ENCODE measurements at places on chromosomes 1 and 21. TPM values are rescaled to one million over a fixed set of nuclear protein-coding genes. Genes with fewer than 3 reads are reported as not detected.

Gene UFC1
- total RNA-seq, result 74.2 TPM

Gene MAP1LC3C
- 1.2 TPM for total RNA-seq

Gene RHBDL2
- 31.6 TPM for total RNA-seq

Gene DNASE2B
- total RNA-seq, result not detected

Gene ATP5PF
- total RNA-seq, result 108 TPM

Gene LRRC71
- total RNA-seq, result not detected

Gene PM20D1
- not detected for total RNA-seq

Gene MSH4
- 0.50 TPM for total RNA-seq

Gene CFAP107
- total RNA-seq, result not detected

Gene KLF17
- total RNA-seq, result not detected

Gene SPSB1
- 33.8 TPM for total RNA-seq

Gene OPRD1
- total RNA-seq, result not detected

DNA sequence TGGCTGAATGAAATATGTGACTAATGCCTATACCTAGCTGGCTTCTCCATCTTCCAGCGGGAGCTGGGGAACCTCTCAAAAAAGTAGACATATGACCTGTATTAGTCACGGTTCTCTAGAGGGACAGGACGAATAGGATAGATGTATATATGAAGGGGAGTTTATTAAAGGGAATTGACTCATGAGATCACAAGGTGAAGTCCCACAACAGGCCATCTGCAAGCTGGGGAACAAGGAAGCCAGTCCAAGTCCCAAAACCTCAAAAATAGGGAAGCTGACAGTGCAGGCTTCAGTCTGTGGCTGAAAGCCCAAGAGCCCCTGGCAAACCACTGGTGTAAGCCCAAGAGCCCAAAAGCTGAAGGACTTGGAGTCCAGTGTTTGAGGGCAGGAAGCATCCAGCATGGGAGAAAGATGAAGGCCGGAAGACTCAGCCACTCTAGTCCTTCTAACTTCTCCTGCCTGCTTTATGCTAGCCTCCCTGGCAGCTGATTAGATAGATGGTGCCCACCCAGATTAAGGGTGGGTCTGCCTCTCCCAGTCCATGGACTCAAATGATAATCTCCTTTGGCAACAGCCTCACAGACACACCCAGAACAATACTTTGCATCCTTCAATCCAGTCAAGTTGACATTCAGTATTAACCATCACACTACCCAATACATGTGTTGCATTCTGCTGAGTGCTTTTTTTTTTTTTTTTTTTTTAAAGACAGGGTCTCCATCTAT is 19.6 kb downstream of the OLIG1 start:
- DNase-seq, result no peak

DNA sequence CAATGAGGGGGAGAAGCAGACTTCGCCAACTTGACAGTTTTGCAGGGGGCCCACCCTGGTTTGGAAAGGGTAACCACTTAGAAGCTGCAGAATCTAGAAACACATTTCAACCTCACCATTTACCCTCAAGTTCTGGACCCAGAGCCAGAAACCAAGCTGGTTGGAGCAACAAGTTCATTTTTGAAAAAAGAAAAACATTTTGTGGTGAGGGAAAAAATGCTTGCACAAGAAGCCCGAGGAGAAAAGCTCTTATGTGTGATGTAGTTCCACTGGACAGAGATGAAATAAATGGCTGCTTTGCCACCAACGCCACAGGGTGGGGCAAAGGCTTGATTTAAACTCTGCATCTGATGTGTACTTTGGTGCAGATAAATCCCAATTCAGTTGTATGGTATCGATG is 10.6 kb upstream of the NGF start:
- no peak for DNase-seq

DNA sequence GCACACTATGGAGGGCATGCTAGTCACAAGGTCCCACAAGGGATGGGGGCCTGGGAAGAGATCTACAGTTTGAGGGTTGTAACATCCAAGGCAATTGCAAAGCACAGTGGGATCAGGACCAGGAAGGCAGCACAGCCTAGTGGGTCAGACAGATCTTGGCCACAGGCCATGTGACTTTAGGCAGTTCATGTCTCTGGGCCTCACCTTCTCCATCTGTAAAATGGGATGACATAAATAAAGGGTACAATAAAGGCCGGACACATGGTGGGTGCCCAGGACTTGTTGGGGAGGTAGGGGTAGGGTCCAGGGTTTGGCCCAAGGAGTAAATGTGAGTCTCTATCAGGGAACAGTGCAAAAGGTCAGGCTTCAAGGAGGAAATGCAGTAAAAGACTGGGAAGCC is 18.1 kb upstream of the IGSF21 start:
- DNase-seq, result no peak

DNA sequence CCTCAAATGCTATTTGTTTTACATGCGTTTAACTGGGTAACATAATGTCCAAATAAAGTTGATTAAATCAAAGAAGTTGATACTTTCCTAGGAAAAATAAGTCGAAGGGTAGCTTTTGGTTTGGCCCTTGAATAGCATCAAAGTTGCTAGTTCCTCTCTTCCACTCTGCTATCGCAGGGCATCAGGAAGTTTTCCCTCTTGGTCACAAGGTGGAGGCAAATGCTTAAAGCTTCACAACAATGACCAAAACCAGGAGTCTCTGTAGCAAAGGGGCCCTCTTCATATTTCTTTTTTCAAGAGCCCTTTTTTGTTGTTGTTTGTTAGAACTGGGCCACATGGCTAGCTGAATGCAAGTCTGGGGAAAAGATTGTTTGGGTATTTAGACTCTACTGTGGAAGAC is 668.4 kb downstream of the KCNT2 start:
- DNase-seq, result no peak

DNA sequence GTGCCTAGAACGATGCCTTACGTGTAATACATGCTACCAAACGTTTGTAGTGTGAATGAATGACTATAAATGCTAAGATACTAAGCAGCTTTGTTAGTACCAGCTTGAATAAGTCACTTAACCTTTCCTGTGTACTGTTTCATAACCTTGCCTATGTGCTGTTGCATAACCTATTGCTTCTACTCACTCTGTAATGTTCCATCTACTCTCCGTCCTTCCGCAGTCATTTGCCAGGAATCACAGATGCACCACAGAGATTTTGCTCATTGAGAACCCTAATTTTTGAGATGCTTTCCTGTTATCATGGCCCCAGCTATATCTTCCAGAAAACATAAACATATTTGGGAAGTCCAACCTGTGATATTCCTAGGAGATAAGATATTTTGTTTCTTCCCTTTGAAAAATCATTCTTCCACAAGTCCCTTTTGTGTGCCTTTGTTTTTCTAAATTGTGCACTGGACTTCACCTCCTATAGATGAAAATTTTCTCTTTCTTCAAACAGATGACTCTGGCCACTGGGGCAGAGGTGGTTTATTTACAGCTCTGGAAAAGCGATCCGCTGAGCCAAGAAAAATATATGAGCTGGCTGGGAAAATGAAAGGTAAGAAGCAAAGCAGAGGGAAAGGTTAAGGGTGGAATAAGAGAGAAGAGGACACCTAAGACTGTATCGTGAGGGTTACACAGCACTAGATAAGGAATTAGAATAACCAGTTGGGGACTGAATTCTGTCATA is 44.8 kb downstream of the CHD1L start:
- no peak for DNase-seq

DNA sequence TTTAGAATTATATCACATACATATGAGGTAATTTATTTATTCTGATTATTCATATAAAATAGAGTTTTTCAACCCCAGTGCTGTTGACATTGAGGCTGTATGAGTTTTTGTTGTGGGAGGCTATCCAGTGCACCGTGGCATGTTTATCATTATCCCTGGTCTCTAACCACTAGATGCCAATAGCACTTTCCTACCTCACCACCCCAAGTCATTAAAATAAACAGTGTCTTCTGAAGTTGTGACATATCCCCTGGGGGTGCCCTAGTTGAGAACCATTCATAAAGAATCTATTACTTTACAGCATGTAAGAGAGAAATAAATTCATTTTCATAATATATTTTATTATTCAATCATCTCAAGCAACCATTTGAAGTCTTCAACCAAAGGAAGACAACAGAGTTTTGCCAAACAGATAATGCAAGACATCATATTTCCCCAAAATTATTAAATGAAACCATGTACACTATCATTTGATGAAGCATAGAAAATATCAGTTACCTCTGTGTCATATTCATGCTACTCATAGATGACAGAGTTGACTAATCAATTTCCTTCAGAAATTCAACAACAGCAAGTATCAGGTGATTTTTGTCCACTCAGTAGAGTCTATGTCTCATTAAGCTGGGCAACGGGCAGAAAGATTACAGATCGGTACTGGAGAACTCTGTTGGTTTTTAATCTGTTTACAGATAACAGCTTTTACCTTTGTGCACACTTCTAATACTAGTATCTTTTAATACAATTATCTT is 39.5 kb upstream of the RGS1 start:
- no peak for DNase-seq

GRCh38 chr1:48222501-48223242 is at the start of gene SLC5A9:
SLC5A9 (plus strand) TSS chr1:48222716; CDS start chr1:48222737, 21 bp downstream.
- no peak for DNase-seq

- DNase-seq, result no peak
These were observed 109.2 kb downstream of the DDX20 start for GRCh38 chr1:111864862-111865261.

GRCh38 chr1:3247521-3248121 is 178.6 kb downstream of the PRDM16 start:
- no peak for DNase-seq

DNA sequence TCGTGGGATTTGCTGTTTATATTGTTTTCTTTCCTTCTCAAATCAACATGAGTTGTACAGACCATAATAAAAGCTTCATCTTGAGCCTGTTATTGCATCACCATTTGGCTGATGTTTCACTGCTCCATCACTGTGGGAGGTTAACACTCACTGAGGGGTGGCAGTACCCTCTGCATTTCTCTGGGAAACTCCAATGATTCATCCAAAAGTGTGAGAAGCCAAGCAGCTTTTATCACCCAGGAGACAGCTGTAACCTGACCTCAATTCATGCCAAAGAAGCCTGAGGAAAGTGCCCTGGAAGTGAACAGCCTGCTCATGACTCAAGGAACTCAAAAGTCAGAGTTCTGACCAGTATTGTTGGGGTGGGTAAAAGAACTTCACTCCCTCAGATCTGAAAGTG is 84.1 kb downstream of the GPR88 start:
- DNase-seq, result peak; percentile 44

DNA sequence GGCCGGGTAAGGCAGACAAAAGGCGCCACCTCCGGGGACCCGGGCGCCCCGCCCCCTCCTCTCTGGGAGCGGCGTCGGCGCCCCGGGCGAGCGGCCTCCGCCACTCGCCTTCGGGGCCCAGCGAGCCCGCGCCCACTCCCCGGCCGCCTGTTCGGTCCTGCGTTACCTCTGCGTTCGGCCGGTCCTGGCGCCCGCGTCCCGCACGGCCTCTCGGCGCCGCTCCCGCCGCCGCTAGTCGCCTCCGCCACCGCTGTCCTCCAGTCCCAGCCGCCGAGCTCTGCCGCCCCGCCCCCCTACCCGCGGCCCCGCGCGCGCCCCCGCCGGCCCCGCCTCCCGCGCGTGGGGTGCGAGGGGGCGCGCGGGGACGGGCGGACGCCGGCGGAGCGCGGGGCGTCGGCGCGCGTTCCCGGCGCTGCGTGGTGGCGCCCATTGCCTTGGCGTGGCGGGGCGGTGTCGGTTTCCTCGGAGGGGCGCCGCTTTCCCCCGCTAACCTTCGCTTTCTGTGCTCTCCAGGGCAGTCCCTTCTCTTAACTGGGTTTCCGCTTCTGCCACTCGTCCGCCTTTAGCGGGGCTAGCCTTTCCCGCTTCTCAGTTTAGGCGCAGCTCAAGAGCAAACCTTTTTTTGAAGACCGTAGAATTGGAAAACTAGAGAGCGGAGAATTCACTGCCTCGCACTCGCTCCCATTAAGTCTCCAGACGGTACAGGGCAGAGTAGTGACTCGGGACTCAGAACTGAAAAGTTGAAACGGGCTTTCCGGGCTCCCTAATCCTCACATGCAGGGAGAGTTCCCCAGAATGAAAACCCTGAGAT is at the start of gene HP1BP3:
TSS of gene HP1BP3 (minus strand) at position 279 of the 811 bp plus-strand sequence. CDS start 6,867 bp downstream, outside the sequence.
- peak; percentile 78 for DNase-seq

- no peak for DNase-seq
These were observed 397.0 kb upstream of the ADAMTS5 start for GRCh38 chr21:27363719-27364477.

DNA sequence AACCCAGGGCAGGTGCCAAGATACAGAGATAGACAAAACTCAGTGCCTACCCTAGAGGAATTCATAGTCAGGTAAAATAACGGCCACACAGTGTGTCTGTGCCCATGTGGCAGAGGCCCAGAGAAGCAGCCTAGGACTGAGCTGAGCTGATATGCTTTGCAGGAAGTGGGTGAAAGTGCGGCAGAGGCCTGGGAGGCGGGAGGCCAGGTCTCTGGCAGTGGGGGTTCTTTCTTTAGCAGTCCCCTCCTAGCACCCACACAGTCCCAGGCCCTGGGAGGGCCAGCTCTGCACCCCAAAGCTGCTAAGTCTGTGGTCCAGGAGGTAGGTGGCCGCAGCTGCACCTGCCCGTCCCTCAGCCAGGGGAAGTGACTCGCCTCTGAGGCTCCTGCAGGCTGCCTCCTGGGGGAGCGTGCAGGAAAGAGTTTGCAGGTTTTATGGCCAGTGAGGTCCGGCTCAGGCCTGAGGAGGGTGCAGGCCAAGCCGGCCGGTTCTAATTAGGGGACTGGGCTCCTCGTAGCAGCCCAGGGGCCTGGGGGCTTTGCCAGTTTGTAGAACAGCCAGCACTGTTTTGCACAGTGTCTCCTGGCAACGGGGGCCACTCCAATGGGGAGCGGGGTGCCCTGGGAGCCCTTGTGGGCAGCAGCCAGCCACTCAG is 107.9 kb downstream of the SPSB1 start:
- DNase-seq, result no peak

DNA sequence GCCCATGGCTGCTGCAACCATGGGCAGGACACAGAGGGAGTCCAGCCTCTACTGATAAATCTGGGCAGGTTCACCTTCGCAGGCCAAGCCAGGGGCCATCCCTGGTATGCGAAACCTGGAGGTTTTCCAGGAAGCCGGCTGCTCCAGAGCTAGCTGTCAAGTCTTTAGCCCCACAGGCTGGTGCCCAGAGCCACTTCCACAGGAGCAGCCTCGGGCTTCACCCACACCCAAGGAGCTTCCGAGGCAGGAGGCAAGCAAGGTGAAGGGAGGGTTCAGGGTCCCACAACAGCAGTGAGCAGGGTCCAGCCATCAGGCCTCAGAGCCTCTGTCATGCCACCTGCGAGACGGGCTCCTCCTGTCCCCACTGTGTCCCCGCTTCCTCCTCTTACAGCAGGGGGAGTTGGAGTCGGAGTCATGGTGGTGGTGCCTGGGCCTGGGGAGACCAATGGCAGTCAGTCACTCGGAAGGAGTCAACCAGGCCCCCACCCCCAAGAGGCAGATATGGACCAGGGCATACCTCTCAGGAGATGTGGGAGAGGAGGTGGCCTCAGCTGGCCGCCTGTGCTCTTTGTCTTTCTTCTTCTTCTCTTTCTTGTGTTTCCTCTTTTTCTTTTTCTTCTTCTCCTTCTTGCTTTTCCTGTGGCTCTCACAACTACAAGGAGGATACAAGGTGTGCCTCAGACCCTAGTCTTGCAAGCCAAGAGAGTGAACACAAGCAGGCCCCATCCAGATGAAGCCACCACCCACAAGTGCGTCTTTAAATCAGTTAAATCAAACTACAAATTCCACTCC is 2.1 kb downstream of the C1orf35 start:
- no peak for DNase-seq
